ENCODE measurements at places on chromosomes 4 and X.

GRCh38 chrX:79170476-79171035 lies 26.1 kb downstream of the GPR174 start:
- DNase-seq = no peak

- DNase-seq = no peak
These were observed 585.7 kb downstream of the TLL1 start for GRCh38 chr4:166458756-166459155.

DNA sequence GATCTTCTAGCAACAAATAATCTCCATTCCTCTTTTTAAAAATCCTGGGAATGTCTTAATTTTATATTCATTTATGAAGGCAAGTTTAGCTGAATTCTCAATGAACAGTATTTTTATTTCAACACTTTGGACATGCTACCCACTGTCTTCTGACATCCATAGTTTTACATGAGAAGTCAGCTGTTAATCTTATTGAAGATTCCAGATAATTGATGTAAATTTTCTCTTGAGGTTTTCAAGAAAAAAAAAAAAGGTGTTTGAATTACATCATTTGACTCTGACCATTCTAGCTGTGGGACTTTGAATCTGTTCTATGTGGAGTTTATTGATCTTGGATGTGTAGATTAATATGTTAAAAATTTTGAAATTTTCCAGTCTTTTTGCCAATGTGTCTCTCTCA lies 28.0 kb downstream of the PDHA2 start:
- no peak for DNase-seq

DNA sequence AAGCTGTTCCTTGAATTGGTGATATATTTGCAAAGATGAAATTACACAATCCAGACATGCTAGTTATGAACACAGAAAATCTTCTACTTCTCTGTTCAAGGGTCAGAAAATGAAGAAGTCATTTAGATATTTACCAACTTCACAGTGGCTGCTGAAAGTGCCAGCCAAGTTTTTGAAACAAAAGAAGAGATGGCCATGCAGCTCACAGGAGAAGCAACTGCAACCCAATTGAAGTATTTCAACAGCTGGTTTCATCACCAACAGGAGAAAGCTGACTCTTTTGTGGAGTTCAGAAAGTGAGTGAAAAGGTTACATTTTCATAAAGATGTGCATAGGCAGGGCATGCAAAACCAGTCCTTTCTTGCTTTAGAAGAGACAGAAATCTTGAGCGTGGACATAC lies 70.1 kb upstream of the LSM6 start:
- no peak for DNase-seq

DNA sequence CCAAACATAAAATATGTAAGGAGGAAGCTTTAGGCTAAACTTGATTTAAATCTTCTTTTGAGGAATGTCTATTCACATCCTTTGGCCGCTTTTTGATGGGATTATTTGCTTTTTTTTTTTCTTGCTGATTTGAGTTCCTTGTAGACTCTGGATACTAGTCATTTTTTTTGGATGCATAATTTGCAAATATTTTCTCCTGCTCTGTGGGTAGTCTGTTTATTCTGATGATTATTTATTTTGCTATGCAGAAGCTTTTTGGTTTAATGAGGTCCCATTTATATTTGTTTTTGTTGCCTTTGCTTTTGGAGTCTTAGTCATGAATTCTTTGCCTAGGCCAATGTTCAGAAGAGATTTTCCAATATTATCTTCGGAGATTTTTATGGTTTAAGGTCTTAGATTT lies 144.9 kb downstream of the MAGEC2 start:
- no peak for DNase-seq

GRCh38 chrX:142054094-142054493 lies 150.4 kb downstream of the MAGEC1 start:
- DNase-seq = no peak

DNA sequence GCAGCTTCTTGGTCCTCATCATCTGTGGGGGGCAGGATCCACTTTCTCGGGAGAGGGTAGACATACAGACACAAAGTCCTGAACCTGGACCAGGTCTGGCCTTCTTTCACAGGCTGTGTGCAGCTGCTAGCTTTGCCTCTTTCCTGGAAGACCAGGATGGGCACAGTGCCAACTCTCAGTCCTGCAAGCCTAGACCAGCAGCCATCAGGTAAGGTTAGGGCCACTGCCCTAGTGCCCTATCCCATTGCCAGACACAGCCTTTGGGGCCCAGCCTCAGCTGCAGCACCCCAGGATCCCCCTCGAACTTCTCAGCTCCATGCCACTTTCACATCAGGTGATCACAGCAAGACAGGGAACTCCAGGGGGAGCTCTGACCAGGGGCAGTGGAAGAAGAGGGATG lies 38.4 kb downstream of the ZNF185 start:
- no peak for DNase-seq

DNA sequence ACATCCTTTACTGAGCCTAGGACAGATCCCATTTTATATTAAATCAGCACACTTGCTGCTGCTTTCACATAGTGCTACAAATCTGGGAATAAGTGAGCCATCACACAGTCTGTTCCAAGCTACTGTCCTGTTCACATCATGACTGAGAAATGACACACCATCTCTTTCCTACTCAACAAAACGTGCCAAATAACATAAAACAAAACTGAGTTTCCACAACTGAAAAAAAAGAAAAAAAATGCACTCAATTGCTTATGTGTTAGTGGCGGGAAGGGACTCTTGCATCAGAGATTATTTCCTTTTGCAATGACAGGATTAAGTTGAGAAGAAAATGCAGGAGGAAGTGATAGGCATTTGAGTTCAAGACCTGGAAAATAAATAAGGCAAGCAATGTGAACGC lies 109.0 kb downstream of the SHROOM4 start:
- no peak for DNase-seq

GRCh38 chr4:2083116-2083825 lies 24.1 kb downstream of the NAT8L start:
- DNase-seq = peak; percentile 41

DNA sequence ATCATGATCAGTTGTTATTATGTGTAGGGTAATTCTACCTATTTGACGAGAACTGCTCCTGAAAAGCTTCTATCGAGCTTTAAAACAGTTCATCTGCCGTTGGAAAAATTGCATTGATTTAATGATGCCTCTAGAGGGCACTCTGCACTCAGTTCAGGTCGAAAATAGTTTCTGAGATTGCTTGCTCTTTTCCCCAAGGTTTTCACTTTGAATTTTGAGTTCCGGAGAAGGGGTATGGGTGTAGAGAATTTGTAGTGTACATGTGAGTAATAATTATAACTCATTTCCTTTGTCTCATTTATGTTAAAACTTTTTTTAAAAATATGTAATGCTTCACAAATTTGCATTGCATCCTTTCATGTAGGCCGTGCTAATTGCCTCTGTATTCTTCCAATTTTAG lies 28.4 kb upstream of the TNIP3 start:
- DNase-seq = no peak

GRCh38 chrX:68942104-68942503 lies 113.3 kb downstream of the EFNB1 start:
- DNase-seq = no peak

GRCh38 chr4:81471588-81472280 lies at the start of gene RASGEF1B:
Gene RASGEF1B (minus strand): TSS chr4:81471907. CDS start chr4:81459508, 12,399 bp downstream.
- DNase-seq = peak; percentile 96

DNA sequence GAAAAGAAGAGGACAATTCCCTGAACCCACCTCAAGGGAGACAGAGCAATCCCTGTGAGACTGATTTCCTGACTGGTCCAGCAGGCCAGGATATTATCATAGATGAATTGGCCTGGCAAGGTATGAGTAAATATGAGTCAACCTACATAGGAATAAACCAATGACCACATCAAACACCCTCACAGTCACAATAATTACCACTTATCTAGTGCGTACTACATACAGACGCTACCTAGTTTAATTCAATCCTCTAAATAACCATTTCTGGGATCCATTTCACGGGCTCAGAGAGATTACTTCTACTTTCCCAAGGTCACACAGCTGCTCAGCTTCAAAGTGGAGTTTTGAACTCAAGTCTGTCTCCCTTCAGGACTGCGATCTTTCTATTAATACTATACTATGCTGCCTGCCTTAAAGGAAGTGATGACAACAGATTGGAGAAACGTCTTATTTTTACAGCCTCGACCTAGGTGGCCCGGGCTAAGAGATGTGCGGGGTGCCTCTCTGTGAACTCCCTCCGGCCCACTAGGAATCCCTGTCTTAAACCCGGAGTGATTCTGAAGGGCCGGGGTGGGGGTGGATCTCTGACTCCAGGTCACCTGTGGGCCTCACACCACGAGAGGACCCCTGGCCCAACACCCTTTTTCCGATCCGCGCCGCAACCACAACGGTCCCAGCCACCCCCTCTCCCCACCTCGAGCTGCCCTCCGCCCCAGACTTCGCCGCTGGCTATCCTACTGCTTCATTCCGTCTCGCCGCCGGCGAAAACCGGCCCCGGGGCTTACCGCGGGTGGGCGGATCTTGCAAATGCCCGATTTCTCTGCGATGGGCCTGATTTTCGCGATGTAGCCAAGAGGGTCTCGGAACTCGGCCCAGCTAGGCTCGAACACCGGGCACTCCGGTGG lies 800 bp downstream of the KDM5C start:
- peak; percentile 41 for DNase-seq

DNA sequence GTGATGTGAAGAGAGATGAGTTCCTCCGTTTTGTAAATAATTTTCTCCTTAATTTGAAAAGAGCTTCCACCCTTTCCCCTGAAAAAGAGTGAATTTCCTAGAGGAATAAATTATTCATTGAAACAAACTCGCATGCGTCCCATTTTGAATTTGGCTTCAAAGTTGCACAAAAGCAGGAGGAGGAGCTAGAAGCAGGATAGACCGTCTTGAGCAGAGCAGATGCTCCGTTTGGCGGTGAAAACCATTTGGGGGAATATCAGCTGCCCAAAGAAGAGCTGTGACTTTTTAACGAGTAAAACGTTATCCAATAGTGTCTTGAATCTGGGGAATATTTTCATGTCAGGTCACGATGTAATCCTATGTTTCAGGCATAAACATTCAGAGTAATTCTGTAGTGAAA lies 42.0 kb downstream of the FAM149A start:
- DNase-seq = no peak

- no peak for DNase-seq
These were observed 117.6 kb downstream of the TSPAN5 start for GRCh38 chr4:98540803-98541202.

DNA sequence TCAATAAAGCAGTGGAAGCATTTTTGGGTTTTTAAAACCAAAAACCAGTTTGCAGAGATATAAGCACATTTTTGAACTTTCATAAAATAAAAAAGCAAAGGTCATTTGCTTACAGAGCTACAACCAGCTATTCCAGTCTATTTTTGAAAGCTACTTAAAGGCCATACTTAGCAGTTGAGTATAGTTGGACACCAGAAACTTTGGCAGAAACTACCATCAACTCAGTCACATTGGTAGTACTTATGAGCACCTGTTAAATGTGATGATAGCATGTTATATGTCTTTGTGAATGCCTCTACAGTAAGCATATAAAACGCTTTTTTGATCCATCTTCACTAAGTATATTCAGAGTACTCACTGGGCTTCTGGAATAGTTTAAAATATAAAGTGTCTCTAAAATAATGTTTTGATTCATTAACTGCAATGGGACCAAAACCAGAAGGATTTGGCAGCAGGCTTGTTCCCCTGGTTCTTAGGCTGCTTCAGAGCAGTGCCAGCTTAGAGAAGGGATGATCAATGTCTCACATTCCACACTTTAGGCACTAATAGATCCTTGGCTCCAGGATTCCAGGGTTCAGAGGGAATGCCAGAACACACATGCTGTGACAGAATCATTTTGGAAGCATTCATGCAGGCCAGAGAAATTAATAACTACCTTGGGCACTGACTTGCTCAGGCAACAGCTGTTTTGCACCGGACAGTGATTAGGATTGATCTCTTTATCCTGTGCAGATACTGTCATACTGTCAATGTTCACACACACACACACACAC lies 103.9 kb downstream of the IQCM start:
- no peak for DNase-seq

- DNase-seq = no peak
These were observed 418.8 kb upstream of the ZFP42 start for GRCh38 chr4:187576751-187577150.

DNA sequence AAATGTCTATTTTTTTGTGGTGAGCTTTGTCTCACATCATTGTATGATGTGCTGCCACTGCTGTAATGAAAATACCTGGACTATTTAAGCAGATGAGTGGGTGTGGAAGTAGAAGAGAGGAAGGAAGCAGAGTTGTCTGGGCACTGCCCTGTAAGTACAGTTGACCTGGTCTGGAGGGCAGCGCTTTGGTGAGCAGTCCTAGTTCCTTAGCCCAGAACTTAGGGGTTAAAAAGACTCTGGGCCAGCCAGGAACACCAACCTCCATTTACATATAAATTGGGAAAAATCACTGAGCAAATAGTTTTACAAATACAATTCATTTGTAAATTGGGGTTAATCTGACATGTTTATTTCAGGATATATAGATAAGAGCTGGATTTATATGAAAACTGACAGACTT lies 347.1 kb upstream of the FAT1 start:
- no peak for DNase-seq

DNA sequence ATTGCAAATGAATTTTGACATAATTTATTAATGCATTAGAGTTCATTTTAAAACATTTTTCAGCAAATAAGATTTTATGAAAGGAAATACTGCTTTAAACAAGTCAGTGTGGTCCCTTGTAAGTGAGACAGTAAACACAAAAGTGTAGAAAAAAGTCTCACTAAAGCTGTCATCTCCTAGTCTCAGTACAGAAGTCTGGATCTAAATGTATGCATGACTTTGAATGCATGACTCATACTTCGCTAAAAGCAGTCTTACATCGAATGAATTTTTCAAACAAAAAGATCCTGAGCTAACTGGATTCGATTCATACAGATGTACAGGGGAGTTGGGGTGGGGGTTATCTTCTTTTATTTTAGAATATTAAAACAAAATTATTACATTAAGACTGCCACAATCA lies 207.4 kb upstream of the VCX start:
- DNase-seq = no peak

GRCh38 chrX:130120746-130121504 lies 10.6 kb upstream of the ELF4 start:
- peak; percentile 55 for DNase-seq

DNA sequence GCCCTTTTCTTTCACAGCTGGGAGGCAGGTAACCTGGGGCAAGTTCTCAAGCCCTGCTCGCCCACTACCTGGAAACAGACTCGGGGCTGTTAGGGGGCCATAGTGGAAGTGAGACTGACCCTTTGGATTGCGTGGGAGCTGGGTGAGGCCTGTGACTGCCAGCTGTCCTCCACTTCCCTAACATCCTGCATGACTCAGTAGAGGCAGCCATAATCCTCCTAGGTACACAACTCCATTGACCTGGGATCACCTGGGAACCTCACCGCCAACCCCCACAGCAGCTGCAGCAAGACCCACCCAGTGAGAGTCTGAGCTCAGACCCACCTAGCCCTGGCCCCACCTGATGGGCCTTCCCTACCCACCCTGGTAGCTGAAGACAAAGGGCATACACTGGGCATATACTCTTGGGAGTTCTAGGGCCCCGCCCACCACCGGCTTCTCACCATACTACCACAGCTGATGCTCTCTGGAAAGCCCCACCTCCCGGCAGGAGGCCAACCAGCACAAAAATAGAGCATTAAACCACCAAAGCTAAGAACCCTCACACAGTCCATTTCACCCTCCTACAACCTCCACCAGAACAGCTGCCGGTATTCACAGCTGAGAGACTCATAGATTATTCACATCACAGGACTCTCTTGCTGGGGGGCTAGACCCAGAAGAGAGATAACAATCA lies 61.1 kb upstream of the DCTD start:
- DNase-seq = no peak

- no peak for DNase-seq
These were observed 40.3 kb upstream of the TFDP3 start for GRCh38 chrX:133258481-133258880.

GRCh38 chrX:153763989-153764755 lies at the start of gene PLXNB3:
Gene PLXNB3 (plus strand): TSS chrX:153764249. CDS start chrX:153765536, 1,287 bp downstream.
- DNase-seq = peak; percentile 72
